NCI-H510A (cell line): ENCODE measurements at places on chromosomes 4 and X.

DNA sequence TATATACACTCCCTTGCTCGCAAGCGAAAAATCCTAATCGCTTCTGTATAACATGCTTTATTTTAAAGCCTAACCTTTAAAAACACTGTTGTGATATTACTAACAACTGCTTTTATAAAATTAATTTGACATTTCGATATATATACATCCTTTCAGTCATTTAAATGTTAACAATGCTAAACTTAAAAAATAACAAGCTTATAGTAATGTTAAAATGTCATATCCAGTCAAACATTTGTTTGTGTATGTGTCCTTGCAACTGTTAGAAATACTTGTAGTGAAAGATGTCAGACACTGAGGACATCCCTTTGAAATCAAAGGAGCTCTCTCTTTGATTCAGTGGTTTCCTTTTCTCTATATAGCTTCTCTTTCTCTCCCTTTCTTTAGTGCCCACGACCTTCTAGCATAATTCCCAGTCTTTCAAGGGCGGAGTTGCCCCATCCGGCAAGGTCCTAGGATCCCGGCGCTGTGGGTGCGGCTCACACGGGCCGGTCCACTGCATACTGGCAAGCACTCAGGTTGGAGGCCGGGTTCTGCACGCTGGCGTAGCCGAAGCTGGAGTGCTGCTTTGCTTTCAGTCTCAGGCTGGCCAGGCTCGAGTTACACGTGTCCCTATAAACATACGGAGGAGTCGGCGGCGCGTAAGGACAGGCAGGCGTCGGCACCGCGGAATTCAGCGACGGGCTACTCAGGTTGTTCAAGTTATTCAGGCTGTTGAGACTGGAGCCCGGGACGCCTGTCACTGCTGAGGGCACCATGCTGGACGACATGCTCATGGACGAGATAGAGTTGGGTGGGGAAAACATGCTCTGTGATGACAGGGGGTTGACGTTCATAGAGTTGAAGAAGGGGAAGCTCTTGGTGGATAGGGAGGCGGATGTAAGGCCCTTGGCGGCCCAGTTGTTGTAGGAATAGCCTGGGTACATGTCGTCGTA lies 5.0 kb downstream of the PITX2 start:
- DNase-seq, result peak; percentile 12

DNA sequence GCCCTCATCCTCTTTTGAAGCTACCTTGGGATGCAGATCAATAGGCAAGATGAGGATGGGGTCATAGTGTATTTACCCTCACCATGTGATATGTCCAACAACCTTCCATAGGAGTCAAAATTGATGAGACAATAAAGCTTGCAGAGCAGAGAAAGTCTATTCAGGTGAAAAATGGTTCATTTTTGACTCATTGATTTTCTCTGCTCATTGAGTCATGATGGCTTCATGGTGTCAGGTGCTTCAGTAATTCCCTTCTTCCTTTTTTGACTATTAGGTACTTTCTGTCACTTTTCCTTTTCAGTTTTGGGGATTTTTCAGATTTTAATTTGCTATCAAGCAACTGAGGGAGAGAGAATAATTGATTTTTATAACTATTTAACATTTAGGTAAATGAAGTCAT lies 55.9 kb upstream of the IL2 start:
- DNase-seq, result no peak

- no peak for DNase-seq
Observed at GRCh38 chrX:11688201-11688600, 22.5 kb upstream of the ARHGAP6 start.

DNA sequence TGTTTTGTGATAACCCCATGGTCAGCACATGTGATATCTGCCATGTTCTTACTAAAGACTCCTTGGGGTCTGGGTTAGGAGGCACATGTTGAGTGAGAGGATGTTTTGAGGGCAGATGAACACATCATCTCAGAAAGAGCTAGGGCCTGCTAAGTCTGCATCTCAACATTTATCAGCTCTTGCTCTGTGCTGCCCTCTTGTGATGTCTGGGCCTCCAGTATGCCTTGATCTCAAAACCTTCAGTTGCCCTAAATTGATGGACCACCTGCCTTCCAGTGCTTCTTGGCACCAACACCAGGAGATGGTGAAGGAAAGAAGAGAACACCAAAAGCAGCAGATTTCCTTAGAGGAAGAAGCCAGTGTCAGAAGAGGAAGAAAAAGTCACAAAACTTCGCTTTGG lies 22.5 kb downstream of the MID1 start:
- DNase-seq, result no peak

DNA sequence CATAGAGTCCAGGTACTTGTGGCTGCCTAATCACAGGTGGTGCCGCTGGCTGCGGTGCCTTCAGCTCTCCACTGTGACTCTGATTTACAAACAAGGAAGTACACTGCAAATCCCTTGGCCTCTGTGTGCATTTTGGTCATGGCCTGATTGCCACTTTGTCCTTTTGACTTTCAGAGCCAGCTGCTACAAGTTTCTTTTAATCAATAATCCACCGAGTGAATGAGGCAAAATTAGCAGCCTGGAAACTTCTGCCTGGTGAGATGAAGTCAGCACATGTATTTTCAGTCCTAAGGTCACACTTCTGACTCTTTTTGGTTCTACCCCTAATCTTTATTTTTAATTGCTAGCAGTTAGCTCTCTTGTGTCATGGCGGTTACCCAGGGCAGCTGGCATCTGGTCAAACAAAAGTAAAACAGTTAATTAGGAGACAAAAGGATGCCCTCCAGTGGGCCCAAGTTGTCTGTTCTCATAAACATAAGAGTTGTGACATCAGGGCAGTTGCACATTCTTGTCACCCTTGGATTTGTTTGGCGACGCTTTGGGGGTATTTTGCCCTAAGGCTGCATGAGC lies 62.3 kb upstream of the LNX1 start:
- peak; percentile 42 for DNase-seq

GRCh38 chr4:123409334-123409733 lies 12.7 kb downstream of the SPRY1 start:
- DNase-seq, result no peak

- DNase-seq, result peak; percentile 62
Observed at GRCh38 chrX:24647257-24648058, at the start of gene PCYT1B. TSS of gene PCYT1B (minus strand) at chrX:24647347. CDS start at chrX:24647105, 242 bp downstream.

DNA sequence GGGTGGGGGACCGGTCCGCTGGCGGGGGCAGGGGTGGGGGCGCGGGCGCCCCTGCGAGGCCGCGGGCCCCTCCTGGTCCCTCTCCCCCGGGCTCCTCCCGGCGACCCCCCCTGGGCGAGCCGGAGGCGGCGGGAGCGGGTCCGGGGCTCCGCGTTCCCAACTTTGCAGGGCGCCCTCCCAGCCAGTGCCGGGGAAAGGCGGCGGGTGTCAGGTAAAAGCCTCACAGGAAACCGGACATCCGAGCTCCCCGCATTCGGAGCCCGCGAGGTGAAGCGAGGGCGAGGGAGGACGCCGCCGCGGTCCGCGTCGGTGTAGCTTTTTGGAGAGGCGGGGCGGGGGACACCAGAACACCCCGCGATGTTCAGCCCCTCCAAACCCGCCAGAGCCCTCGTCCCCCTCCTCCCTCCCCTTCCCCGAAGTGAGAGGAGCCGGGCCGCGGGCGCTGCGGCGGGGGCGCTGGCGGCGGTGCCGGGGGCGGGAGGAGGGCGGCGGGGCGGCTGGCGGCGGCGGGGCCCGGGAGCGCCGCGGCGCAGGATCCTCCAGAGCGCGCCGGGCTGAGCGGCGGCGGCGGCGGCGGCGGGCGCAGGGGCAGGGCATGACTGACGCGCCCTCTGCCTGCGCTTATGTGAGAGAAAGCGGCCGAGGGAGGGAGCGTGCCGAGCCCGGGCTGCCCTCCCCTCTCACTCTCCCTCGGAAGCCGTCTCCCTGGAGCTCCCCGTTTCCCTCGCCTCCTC lies at the start of gene VEGFC:
Gene VEGFC (minus strand): TSS at position 597 of the 734 bp plus-strand sequence. CDS start 611 bp downstream, outside the sequence.
- DNase-seq, result peak; percentile 29

DNA sequence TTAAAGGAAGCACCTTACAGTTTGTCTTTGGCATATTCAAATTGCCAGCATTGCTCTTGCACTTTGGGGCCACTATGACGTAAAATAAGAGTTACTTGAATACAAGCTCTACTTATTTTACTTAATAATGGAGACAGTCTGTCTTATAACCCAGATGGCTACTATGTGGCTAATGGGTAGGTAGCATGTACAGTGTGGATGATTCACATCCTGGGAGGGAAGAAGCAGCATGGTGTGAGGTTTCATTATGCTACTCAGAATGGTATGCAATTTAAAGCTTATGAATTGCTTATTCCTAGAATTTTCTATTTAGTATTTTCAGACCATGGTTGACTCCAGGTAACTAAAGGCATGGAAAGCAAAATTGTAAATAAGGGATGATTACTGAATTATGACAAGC lies 761.8 kb upstream of the ATOH1 start:
- no peak for DNase-seq

DNA sequence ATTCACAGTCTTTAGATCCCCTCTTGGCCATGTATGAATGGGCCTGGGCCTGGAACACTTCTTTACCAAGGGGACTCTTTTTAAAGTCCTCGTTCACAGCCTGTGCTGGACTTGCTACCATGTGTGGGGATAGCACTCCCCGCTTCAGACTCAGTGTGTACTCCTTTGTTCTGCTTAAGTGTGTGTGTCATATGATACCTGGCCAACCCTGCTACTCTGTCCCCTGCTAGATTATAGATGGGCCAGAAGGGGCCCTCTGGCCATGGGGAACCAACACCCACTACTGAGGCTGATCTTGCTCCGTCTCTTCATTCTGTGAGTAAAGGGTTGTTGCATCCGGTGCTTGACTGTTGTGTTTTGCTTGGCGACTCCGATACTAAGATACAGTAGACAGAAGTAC lies 8.0 kb downstream of the CCDC110 start:
- no peak for DNase-seq

GRCh38 chr4:24928708-24929107 lies 15.9 kb upstream of the CCDC149 start:
- DNase-seq, result no peak

DNA sequence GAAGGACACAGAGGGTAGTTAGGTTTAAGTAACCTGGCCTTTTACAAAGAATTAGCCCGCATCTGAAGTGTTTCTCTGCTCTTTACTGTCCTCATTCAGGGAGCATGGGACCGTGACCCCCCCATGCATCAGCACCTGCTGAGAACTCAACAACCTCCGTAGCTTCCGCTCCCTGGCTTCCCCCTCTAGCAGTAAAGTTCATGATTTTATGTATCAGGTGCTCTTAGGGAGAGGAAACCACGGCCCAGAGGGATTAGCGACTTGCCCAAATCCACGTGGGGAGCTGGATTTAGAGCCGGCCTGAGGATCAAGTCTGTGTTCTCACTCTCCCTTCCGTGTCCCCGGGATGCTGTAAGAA lies 284.6 kb upstream of the GATB start:
- DNase-seq, result peak; percentile 34

DNA sequence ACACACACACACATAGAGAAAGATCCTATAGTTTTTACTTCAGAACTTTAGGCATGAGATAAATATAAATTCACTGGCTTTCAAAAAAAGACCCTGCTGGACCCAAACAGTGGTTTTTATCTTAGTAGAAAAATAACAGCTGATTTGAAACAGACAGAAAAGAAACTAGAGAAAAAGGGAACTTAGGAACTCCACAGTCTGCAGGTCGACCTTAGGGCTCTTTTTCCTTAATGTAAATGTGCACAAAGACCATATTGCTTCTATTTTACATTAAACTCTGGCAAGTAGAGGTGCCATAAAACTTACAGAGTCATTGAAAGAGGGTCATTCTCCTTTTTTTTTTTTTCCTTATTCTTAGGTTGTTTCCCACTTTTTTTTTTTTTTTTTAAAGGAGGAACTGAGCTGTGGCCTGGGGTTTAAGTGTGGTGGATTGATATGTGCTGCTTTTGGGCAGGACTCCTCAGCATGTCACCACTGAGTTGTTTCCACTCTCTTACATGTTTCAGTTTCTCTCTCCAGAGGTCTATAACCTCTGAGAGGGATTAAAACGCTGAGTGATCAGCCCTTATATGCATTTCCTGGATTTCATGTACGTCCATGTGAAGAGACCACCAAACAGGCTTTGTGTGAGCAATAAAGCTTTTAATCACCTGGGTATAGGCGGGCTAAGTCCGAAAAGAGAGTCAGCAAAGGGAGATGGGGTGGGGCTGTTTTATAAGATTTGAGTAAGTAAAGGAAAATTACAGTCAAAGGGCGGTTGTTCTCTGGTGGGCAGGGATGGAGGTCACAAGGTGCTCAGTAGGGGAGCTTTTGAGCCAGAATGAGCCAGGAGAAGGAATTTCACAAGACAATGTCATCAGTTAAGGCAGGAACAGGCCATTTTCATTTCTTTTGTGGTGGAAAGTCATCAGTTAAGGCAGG lies 70.8 kb upstream of the PACRGL start:
- DNase-seq, result no peak

GRCh38 chr4:15515106-15515505 lies 45.4 kb downstream of the CC2D2A start:
- DNase-seq, result no peak

DNA sequence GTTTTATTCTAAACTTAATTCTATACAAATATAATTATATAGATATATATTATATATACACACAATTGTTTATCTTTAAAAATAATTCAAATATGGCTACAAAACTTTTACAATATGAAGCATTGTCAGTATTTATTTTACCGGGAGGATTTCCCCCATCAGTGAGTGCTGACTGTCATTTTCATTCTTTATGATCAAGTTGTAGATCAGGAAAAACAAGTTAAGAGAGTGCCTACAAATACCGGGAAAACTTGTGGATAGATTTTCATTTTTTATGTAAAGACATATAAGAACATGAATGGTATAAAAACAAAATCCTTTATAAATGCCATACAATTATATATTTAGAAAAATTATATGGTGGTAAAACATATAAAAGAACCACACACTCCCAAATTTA lies 37.8 kb downstream of the CLCN3 start:
- DNase-seq, result no peak

- no peak for DNase-seq
Observed at GRCh38 chr4:118224243-118224829, 128.5 kb downstream of the PRSS12 start.

DNA sequence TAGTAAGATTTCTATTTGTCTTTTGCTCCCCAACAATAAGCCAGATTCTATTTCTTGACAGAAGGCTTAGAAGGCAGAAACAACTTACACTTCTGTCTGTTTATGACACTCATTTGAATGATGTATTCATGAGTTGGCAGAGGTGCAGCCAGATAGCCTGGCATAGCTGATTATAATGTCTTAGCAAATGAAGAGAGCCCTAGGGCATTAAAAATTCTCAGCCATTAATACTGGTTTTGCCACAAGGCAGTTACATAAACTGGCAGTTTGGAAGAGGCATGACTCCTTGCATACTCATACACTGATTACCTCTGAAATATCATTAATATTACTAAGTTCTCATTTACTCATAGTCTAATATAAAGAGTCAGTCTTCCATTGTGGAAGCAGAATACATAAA lies 728.5 kb upstream of the NDST4 start:
- no peak for DNase-seq

DNA sequence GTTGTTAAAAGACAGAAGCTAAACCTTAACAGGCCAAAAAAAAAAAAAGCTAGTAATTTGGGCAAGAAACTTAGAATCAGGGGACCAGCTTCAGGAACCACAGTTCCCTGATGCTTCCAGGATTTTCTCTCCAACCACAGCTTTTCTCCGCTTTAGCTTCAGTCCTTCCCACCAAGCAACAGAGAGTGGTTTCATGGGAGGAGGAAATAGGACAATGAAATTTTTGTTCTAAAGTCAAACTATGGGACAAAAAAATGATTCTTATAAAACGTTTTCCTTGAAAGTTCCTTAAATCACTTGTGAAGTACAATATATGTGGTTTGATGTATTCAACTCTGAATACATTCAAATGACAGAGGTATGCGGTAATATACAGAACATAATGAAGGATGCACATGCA lies 71.0 kb upstream of the DHX15 start:
- no peak for DNase-seq

- no peak for DNase-seq
Observed at GRCh38 chr4:70099206-70099605, 49.0 kb downstream of the HTN1 start.
